ENCODE measurements at places on chromosomes 12 and 14. TPM values are rescaled to one million over a fixed set of nuclear protein-coding genes. Genes with fewer than 3 reads are reported as not detected.
A peak's percentile ranks its signal among the peaks of the same experiment; 100 is the strongest.

GRCh38 chr14:89241934-89242651 lies 174.9 kb downstream of the FOXN3 start:
- no peak for DNase-seq

The AKAP6 gene
- total RNA-seq = 5.4 TPM

- no peak for DNase-seq
Measured at GRCh38 chr12:53039851-53040250, 10.0 kb upstream of the TNS2 start.

DNA sequence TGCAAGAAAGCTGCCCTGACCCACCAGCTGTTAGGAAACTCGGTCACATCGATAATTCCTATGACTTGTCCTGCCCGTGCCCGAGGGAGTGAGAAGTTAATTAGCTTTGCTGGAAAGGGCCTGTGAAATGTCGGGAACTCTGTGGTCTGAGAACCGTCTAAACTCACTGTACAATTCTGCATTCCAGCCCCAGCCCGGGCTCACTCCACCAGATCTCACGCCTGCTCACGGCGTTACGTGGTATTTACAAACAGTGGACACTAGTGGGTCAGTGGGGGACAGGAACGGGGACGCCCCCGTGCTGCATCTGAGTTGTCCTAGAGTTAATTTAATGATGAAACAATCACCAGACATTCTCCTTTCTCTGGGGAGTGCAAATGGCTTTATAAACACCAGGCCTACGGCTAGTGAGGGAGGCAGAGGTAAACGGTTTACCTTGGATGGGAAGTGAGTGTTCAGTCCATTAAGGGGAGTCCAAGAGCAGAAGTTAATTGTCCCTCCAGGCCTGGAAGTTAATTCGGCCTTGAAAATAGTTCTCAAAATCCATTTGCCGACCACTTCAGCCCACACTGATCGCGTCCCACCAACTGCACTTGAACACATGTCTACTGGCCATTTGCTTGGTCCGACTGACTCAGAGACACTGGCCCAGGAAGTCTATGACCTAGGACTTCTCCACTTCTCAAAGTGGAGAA lies 93.5 kb upstream of the MED13L start:
- no peak for DNase-seq

The NRXN3 gene
- total RNA-seq = 27.3 TPM

DNA sequence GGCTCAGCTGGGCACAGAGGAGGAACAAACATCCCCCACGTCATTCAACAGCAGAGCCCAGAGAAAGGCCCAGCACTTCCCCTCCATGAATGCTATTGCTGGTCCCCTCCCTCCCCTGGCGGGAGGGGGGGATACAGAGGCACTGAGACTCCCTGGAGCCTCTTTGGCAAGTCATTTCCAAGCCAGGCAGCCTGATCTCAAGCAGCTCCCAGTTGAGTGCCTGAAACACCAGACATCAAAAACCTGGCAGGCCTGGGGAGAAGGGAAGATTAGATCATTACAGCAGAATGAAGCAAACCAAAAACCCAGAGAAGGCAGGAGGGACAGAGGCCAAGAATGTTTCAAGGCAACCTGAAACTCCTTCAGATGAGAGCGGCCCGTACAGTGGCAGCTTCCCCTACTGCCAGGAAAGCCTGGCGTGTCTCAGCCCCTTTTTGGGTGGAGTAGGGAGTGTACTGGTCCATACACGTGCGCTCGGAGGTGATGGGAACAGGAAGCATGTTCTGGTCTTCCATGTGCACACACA lies 92.1 kb downstream of the LRRC74A start:
- DNase-seq = peak; percentile 45

DNA sequence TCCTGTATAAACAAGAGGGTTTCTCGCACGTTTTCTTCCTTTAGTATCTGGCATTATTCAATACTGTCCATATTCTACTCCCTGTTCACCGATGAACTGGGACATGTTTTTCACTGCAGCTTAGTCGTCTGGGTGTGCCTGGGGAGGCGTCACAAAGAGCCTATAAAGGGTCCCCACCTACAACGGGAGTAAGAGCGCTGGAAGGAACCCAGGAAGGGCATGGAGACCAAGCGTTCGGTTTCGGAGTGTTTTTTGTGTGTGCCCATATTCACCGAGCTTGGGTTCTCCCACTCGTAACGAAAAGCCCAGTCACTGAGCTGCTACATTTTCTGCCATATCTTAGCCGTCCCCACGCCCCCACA lies 592 bp upstream of the USP15 start:
- no peak for DNase-seq

The GPR132 gene
- 4.0 TPM for total RNA-seq

DNA sequence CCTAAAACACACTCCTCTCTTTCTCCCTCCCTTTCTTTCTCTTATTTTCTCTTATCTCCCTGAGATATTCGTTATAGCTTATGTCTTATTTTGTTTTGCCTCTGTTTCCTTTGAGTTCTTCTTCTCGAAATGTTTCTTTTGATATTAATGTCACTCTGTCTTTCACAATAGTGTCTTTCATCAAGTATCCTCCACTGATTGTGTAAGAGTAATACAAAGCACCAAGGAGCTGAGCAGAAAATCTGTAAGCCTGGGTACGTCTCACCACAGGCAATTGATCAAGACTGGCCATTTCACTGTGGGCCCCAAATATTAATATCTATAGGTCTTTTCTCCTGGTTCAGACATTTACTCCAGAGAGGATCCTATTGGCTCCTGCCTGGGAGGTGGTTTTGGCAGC lies 4.8 kb upstream of the LYZ start:
- no peak for DNase-seq

GRCh38 chr12:2533036-2533435 lies 261.7 kb upstream of the FKBP4 start:
- DNase-seq = no peak

The LRP1-AS gene
- total RNA-seq = not detected

The TMEM117 gene
- total RNA-seq = 10.1 TPM

- DNase-seq = no peak
Measured at GRCh38 chr14:97458255-97458654, 661.1 kb downstream of the VRK1 start.

The ACTR10 gene
- 54.1 TPM for total RNA-seq

- DNase-seq = no peak
Measured at GRCh38 chr12:100797786-100798185, 3.2 kb downstream of the ANO4 start.

The SIX1 gene
- not detected for total RNA-seq

- no peak for DNase-seq
Measured at GRCh38 chr14:53638966-53639365, 317.7 kb downstream of the BMP4 start.

- DNase-seq = no peak
Measured at GRCh38 chr12:19744705-19745218, 305.5 kb downstream of the AEBP2 start.

- DNase-seq = no peak
Measured at GRCh38 chr14:85533861-85534291, 3.9 kb downstream of the FLRT2 start.

The TMEM52B gene
- total RNA-seq = not detected

The CD163L1 gene
- 33.5 TPM for total RNA-seq

DNA sequence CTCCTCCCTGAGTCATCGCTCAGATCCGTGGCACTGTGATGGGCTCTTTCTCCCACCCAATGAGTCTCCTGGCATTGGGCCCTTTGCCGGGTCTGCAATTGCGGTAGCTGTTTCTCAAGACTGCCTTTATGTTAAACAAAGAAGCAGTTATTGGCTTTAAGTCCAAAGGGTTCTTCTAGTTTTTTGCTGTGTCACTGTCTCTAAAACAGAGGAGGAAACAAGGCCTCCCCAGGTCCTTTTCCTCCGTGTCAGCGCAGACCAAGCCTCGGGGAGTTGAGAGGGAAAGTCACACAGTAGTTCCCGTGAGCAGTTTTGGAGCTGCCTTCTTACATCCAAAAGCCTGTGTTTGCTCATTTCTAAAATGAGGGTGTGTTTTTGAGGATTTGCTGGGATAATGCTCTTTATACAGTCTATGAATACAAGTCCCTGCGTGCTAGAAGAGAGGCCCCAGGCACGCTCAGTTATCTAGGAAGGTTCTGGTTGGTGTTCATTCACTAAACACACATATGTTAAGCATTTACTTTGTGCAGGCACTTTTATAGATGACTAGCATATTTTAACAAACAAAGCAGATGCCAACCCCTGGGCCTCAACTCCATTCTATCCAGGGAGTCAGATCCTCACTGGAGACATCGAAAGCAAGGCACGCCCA lies 126.0 kb upstream of the PZP start:
- DNase-seq = no peak

DNA sequence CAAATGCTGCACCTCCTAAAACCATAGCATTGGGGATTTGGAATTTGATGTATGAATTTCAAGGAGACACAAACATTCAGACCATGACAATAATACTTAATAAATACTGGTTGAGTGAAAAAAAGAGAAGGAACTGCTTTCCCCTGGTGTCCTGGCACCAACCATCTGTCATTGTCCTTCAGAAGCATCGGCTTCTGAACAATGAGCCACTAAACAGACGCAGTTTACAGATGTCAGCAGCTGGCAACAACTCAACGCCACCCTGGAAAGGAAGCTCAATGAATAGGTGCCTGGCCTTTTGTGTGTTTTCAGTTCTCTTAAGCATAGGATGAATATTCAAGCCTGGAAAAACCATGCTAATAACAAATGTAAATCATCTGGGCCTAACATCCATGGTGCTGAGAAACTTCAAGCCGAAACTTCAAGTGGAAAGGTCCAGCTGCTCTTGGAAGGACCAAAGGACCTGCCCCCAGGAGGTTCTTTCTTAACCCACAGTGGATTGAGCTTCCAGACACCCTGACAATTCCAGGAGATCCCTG lies 101.3 kb downstream of the WIF1 start:
- no peak for DNase-seq

DNA sequence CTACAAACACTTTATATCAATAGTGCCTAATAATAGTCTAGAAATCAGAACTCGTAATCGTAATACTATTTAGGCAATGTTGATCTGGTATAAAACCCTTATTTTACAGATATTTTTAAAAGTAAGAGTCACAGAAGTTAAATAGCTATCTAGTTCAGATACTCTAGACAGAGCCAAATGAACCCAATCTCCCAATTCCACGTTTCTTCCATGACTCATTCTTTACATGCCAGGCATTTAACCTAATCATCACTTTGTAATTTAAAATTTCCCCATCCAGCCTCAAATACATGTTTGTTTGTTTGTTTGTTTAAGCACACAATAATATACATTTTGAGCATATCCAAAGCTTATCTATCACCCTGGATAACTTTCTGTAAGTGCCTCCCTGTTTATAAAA lies 36.4 kb upstream of the GARIN6 start:
- no peak for DNase-seq

DNA sequence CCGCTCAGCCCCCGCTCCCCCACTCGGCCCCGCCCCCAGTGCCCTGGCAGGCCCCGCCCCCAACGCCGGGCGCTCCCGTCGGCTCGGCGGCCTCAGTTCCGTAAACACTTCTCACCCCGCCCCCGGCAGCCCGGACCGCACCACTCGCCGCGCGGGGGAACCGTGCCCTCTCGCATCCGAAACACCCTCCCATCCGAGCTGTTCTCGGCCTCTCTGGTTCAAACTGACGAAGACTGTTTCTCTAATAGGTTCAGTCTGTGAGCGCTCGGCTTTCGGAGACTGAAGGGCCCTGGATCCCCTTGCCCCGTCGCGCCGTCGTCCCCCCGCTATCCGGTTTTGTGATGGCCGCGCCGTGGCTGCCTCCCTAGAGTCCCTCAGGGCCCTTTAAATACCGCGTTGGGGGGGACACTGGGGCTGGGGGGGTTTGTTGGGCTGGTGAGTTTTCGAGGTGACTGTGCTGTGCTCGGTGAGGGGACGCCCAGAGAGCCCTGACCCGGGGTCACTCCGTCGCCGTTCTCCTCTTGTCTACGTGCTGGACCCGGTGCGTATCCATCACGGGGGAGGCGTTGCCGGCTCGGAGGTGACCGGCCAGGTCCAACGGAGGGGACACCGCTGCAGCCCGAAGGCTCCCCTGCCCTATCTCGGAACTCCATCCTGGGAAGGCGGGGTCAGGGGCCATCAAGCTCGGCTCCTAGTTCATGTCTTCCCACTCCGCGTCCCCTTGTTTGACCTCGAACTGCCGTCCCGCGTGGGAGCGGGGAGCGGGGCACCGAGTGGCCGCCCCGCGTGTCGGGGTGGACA lies at the start of gene TCP11L2:
Gene TCP11L2 (plus strand): TSS at position 333 of the 801 bp plus-strand sequence. CDS start 8,343 bp downstream, outside the sequence.
- peak; percentile 94 for DNase-seq

The AJUBA gene
- 4.7 TPM for total RNA-seq

The SIX6 gene
- not detected for total RNA-seq

DNA sequence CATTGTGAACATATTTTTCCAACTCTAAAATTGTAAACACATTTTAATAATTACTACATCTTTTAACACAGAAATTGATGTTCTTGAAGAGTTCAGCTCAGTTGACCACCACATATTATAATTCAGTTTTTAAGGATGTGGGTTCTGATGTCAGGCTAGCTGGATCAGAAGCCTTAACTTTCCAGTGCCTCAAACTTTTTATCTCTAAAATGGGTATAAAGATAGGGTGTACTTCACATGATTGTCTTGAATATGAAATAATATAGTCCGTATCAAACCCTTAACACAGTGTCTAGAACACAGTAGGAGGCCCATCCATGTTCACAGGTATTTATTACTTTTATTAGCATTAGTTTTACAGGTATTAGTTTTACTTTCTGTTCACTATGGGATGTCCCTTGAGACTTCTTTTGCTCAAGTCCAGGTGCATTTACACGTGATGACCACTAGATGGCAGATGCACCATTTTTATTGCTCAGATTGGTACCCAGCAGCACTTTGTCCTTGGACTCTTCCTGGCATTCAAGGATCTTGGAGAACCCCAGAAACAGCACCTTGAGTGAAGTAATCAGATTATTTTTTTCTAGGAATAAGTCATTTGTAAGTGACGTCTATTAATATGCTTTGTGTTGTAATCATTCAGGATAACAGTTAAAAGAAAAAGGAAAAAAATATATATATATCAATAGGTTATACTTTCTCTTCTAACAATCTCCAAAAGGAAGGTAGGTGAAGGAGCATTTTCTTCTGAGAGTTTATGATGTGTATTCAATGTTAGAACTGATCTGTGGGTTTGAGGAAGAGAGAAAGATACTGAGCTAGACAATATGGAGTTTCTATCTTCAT lies 580.2 kb downstream of the ETNK1 start:
- DNase-seq = no peak

The IL26 gene
- not detected for total RNA-seq

The CDK17 gene
- 19.5 TPM for total RNA-seq

DNA sequence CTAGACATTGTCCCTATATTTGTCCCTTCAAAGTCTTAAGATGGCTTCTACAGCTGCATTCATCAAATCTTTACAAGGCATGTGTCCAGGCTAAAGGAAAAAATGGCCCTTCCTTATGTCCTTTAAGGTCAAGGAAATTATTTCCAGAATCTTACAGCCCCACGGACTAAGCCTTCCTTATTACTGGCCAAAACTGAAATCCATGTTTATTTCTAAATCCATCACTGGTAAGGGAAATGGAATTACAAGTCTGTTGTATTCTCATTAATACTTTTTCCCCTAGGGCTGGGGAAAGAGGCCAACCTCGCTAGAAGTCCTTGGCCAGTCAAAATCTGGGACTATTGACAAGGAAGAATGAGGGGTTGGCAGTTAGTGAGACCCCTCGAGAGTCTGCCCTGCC lies 252.5 kb downstream of the TMEM132C start:
- DNase-seq = no peak

GRCh38 chr12:67394550-67394949 lies 125.4 kb downstream of the CAND1 start:
- no peak for DNase-seq

All from mucosa of descending colon (tissue), 3 donors.